Sigmoid colon (tissue), 7 donors: ENCODE measurements at places on chromosomes 7 and 10.

- DNase-seq: no peak
These were observed 92.9 kb downstream of the SRPK2 start for GRCh38 chr7:105295596-105296352.

GRCh38 chr10:13180788-13181187 lies 19.4 kb downstream of the MCM10 start:
- no peak for DNase-seq

DNA sequence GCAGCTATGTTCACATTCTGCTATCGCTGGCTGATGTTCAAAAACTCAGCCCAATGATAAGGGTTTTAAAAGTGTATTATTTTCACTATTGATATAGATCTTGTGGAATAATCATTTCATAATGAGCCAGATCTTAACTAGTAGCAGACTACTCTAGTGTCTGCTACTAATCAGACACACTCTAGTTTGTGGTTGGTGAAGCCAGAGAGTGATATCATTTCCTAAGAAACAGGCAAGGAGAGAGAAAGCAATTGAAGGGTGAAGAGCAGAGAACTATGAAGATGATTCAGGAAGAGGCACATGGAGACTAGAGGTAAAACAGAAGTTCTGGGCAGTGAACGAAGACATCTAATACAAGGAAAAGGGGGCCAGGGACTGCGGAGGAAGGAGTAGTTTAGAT lies 58.2 kb upstream of the BET1 start:
- no peak for DNase-seq

DNA sequence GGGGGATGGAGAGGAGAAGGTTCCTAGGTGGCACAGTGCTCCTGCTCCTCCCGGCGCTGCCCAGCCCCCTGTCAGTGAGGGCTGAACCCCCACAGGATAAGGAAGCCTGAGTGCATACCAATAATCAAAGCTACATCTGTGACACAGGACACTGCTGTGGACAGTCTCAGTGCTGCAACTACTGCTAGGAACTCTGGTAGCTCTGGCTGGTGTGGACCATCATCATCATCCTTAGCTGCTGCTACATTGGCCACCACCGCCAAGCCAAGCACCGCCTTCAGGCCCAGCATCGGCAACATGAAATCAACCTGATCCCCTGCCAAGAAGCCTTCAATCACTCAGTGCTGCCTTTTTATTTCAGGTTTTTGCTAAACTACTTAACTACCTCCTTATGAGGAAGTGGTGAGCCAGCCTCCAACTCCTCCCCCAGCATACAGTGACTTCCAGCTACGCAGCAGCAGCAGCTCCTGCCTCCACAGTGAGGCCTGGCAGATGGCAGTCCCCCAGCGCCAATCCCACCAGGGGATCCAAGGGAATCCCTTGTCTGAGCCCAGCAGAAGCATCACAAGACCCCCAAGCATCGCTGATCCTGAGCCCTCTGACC lies 32.1 kb upstream of the SLC26A4 start:
- no peak for DNase-seq

- no peak for DNase-seq
These were observed 21.5 kb downstream of the RBM33 start for GRCh38 chr7:155665957-155666287.

DNA sequence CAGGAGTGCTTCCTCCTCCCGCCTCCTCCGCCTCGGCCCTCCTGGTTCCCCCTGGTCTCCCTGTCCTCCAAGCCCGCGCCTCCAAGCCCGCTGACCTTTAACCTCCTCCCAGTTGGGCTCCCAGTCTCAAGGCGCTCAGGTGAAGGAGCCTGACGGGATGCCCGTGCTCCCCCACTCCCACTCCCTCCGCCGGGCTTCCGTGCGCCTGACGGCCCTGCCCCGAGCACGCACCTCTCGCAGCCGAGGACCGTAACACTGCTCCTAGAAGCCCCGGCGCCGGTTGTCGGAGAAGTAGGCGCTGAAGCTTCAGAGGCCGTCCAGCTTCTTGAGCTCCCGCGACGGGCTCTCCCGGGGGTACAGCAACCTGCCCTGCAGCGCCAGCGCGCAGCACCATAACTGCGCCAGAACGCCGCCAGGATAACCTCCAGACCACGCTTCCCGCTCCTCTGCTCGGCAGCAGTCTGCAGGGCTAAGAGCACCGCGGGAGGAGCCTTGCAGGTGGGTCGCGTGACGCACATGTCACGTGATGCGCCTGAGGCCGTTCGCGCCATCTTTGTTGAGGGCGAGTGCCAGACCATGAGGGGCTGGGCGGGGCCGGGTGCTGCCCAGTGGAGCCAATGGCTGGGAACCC lies 71.0 kb upstream of the ZNF479 start:
- no peak for DNase-seq

- peak; percentile 81 for DNase-seq
These were observed 538 bp downstream of the AHCYL2 start for GRCh38 chr7:129225206-129225930.

GRCh38 chr7:91080351-91080750 lies 183.9 kb upstream of the FZD1 start:
- DNase-seq: no peak

- no peak for DNase-seq
These were observed 147.6 kb upstream of the CSTF2T start for GRCh38 chr10:51846856-51847506.

DNA sequence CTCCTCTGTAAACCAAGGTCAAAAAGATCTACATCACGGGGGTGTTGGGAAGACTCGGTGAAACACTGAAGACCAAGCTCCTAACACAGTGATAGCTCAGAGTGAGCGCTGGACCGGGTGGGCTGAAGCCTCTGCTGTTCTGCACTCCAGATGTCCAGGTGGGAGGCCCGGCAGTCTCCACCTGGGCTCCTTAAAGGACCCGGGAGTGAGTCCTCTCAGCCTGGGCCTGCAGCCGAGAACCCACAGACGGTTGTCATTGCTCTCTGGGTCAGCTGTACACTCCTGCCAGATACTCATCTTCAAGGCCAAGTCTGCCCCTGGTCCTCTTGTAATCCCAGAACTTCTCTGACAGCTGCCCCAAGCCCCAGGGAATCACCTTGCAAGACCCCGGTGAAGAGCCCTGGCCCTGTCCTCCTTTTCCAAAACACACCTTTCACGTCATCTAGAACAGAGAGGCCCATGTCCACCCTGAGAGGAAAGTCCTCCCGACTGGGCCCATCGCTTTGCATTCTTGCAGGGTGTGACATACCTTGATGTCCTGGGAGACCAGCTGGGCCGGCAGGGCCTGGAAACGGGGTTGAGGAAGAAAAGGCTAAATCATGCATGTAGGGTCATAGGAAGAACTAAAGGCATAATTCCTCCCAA lies 43.7 kb downstream of the COL17A1 start:
- DNase-seq: no peak

GRCh38 chr7:90660819-90661218 lies 64.7 kb downstream of the CDK14 start:
- no peak for DNase-seq

DNA sequence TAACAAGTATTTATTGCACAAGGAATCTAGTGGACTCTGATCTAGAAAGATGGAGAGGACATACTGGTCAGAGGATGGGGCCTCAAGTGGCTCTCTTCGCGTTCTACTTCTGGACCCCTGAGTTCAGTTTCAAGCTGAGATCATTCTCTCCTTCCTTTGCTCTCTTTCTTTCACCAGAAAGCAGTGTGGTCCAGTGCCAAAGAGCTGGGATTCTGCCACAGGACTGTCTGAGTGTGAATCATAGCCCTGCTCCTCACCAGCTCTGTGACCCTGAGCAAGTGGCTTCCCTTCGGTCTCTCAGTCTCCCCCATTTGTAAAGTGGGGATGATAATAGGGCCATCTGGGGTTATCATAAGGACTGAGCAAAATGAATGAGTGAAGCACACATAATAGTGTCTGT lies 715.2 kb downstream of the SUGCT start:
- no peak for DNase-seq

DNA sequence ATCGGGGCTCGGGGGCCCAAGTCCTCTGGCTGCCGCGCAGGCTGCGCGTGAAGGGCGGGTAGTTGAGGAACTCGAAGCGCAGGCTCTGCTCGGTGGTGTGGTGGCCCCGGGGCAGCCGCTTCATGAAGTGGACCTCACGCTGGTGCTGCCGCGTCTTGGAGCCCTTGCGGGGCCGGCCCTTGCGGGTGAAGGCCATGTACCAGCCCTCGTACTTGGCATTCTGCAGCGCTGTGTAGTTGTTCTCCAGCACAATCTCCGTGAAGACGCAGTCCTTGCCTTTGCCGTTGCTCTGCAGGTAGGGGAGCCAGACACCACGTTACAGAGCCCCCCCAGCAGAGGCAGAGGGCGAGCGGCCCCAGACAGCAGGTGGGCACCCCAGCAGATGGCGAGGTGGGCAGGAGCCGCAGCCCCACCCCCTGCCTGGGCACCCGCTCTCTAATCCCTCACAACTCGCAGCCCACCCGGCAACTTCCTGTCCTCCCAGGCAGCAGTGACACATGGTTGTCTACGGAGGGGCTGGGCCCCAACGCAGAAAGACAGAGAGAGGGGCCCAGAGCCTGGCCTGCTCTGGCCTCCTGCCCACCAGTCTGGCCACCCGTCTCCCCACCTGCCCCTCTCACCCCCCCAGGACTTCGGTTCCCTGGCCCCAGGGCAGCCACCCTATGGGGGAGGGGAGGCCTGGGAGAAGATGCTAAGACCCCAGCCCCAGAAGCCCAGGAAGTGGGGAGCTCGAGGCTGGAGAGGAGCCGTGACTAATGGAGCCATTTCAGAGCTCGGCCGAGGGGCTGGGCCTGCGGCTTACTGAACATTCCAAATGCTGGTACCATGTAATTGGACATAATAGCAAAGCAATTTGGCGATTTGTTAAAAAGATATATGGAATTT lies 5.3 kb downstream of the FGF8 start:
- peak; percentile 46 for DNase-seq

DNA sequence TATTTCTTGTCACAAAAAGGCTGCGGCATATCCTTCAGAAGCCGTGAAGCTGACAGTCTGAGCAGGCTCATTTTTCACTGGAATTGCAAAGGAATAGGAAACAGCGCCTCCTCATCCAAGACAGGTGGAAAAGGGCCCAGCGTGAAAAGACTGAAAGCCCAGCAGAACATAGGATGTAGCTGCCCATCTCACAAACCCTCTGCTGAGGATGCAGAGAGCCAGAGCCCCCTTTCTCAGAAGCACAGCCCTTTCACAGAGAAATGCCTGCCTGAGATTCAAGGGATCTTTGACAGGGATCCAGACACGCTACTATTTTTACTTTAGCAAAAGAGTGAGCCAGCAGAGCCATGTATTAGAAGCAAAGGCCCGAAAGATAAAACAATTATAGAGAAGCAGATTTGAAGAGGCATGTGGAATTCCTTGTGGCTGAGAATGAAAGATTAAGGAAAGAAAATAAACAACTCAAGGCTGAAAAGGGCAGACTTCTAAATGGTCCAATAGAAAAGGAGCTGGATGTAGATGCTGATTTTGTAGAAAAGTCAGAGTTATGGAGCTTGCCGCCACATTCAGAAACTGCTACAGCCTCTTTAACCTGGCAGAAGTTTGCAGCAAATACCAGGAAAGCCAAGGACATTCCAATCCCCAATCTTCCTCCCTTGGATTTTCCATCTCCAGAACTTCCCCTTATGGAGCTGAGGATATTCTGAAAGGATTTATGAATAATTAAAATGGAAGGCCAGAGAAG lies 36.9 kb downstream of the GDI2 start:
- DNase-seq: no peak

DNA sequence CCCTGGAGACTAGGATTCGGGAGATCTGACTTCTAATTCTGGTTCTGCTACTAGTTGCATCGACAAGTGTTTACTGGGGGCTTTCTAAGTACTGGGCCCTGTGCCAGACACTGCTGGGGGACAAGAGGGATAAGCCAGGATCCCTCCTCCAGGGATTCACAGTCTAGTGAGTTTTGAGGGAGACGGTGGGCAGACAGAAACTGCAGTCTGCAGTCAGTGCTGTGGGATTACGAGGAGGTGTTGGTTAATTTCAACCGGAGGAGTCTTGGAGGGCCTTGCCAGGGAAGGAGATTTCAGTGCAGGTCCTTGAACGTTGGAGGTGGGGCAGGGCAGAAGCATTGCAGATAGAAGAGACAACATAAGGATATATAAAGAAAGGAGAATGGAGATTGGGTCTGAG lies 3.5 kb upstream of the KCNH2 start:
- DNase-seq: no peak

DNA sequence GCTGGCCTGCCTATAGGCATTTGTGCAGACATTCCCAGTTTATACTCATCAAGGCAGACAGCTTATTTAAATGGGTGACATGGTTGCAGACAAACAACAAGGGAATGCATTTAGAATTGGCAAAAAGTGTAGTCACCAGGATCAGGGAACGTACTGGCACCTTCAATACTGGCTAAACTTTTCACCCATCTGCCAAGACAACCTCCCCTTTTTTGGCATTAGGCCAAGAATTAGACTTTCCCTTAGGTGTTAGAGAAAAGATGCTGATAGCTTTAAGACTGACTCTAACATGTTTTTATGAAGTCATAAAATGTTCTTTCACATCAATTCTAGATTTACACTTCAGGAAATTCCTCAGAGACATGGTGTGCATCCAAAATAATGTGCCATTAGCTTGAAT lies 365.9 kb downstream of the PHTF2 start:
- DNase-seq: no peak

DNA sequence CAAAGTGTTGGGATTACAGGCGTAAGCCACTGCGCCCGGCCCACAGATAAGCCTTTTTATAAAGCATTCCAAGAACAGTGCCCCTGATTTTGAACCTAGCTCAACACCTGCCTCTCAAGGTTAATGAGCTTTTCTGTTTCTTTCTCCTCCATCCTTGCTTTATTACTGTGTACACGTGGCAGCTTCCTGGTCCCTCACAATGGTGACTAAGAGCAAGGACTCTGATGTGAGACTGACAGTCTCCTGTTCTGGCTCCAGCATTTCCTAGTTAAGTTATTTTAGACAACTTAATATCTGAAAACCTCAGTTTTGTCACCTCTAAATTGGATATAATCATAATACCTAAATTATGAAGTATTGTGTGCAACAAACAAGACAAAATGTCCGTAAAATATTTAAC lies 9.9 kb downstream of the HABP2 start:
- no peak for DNase-seq

DNA sequence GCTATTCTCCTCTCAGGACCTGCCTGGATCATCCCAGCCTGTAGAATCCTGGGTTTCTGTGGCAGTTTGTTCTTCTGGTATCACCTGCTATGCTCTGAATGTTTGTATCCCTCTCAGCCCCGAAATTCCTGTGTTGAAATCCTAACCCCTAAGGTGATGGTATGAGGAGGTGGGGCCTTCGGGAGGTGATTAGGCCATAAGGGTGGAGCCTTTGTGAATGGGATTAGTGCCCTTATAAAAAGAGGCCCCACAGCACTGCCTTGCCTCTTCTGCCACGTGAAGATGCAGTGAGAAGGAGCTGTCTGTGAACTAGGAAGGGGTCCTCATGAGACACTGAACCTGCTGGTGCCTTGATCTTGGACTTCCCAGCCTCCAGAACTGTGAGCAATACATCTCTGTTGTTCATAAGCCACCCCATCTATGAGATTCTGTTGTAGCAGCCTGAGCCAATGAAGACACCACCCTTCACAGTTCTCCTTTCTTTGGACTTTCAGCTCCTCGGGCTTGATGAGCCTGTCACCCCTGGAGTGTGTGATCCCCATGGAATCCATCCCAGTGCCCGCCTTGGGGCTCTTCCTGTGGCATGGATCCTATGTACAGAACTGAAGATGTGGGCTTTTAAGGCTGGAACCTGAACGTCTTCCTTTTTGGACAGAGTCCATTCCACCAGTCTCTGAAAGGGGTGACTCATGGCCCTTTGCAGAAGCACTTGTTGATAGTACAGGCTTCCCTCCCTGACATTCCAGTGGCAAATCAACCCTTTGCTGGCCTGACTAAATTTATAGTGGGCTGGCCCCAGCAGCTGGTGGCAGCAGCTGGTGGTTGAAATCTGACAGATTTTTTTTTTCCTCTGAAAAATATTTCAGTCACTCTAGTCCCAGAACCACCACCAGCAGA lies 138.0 kb downstream of the TACC2 start:
- peak; percentile 83 for DNase-seq
